ENCODE measurements at places on chromosomes 4 and X.

GRCh38 chr4:94364527-94364926, 21.9 kb upstream of the HPGDS start:
- DNase-seq = no peak

DNA sequence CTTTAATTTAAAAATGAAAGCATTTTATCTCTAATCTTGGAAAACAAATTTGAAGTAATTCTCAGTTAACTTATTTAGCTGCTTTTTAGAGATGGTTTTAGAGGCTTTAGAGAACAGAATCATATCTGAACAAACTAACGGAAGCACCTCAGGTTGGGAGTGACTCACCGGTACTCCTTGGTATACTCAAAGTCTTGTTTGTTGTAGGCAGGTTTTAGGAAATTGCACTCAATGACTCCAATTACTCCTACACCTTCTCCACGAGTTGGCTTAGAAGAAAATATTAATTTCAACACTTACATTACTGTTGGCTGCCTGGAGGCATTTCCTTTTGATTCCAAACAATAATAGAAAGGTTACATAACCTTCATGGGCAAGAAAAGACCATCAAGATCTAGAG, 23.6 kb downstream of the MORC4 start:
- no peak for DNase-seq

- no peak for DNase-seq
These were observed 52.8 kb downstream of the SPRY1 start for GRCh38 chr4:123449362-123449761.

DNA sequence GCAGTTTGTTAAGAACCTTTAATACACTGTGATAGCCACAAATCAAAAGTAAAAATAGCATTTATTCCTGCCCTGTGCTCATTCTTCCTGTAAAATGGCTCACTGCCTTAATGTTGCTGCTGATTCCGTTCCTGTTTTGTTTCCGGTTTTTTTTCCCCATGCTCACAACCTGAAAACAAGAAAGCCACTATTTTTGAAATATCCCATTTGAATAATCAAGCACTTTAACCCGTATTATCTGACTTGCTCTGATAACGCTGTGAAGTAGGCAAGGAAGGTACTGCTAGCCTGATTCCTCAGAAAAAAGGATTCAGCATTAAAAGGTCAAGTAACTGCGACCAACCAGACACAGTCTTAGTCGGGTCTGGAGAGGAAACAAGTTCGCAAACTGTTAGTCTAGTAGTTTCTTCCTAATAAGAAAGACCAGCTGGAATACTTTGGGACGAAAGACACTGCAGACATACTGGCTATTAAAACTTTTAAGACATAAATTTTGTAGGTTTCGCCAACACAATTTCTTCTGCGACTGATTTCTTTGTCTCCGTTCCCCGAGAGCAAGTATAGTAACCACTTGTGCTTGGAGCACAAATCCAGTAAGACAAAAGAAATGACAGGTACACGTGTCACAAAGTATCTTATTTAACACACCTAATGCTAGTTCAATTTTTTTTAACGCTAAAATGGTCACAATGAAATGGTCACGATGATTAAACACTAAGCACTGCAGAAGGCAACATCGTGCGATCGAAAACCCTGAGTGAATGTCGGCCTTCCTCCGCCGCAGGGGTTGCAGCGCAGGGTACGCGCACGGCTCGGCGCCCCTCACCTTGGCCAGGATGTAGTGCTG, 802 bp downstream of the COX18 start:
- no peak for DNase-seq

GRCh38 chr4:163568843-163569242, 74.4 kb downstream of the TMA16 start:
- DNase-seq = no peak

DNA sequence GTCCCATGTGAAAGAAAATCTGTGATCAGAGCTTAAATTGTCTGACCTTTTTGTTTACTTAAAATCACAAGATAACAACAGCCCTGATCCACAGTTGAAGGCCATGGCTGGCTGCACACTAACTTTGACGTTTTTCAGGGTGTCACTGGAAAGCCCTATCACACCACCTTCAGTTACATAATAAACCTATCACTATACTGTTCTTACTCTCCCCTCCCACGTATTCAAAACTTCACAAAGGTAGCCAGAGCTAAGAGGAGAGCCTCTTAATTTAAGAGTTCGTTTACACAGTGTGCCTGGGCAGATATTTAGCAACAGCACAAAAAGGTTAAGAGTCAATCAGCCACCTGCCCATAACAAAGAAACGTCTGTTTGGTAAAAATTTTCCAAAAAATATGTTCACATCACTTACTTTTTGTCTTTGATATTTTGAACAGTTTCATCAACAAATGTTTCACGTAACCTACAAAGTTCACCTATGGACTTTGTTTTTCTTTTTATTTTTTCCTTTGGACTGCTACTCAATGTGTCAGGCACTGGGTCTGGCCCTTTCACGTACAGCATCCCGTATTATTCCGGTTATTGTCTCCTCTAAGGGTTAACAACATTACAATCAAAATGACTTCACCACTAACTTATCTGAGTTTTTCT, 25.0 kb downstream of the RFC1 start:
- DNase-seq = no peak

DNA sequence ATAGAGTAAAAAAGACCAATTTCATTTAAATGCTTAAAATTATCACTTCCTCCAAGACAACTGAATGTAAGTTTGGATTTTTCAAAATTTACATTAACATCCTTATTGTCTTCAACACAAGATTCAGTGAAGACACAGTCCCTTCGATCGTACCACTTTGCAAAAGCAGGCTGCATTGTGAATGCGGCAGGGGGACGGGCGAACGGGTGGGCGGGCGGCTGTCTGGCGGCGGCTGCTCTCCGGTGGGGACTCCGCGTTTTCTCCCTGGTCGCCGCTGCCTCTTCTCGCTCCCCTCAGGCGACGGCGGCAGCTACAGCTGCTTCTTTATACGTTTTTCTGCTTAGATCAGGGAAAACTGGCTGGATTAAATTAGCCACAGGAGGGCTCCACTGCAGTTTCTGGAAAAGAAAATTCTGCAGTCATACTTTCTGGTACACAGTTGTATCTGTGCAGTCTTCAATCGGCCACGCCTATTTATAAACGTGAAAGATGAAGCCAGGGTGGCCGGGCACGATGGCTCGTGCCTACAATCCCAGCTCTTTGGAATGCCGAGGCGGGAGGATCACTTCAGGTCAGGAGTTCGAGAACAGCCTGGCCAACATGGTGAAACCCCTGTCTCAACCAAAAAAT, 33.9 kb upstream of the HPF1 start:
- no peak for DNase-seq

DNA sequence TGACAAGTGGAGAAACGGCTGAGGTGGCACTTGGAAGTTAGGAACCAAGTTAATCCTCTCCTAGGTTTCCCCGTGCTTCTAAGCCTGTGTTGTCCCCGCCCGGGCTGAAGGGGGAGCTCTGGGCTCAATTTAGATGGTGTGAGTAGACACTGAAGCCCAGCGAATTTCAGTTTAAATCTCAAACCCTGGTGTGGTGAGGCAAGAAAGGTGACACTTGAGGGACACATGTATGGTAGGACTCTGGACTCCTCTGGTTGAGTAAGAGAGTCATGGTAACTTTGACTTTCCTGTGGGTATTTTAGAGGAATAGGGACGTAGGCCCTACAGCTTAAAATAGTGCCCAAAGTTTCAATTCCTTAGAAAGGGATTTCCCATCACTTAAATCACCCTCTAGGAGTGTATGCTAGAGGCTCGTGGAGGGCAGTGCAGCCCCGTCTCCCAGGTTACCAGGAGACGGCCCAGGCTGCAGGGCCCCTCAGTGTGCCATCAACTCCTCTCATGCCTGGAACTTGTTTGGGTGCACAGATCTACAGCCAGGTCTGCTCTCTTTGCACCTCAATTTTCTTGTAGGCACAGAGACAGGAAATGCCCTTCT, 24.0 kb downstream of the HAND2 start:
- DNase-seq = peak; percentile 80

GRCh38 chr4:89744914-89745313, 92.0 kb downstream of the SNCA start:
- no peak for DNase-seq

DNA sequence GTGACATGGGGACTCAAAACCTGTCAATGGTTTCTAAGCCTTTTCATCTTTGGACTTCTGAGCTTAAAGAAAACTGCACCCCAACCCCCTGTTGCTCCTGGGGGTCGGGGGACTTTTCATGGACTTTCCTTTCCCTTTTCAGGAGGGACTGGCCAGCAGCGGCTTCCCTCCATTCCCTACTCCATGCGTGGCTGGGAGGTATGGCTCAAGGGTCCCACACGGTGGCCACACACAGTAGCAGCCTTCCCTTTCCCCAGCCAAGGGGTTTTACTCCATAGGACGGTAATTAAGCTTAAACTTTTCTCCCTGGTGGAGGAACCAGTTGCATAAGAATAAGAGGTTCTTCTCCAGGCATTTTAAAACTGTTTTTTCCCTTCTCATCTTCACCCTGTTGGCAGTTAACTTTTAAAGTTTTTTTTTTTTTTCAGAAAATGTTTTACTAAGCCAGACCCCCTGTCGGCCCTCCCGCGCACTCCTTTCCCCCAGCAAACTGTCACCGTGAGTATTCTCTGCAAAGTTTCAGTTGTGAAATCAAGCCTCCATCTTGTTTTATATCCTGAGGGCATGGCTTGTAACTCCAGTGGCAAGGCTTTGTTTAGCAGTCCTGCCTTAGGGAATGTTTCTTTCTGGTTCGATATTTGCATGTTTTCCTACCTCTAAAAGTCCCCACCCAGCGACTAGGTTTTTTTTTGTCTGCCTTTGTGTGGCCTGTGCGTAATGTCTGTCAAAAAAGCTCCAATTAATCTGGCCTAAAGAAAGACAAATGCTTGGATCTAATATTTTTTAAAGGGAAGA, 325.7 kb downstream of the TLL1 start:
- DNase-seq = no peak

DNA sequence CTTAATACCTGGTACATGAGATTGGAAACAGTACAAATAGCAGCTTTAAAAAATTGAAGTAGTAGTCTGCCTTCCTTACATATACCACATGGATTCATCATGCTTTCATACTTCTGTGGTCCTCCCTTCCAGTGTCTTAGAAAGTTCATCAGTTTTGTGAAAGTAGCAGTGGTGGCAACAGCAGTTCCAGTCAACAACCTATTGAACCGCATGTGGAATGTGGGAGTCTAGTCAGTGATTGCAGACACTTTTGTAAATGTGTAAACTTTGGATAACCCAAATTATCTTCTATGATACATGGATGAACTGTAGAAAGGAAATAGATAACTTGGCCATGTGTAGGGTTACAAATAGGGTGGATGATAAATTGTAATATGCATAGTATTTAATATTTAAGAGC, 34.1 kb downstream of the FNIP2 start:
- no peak for DNase-seq

DNA sequence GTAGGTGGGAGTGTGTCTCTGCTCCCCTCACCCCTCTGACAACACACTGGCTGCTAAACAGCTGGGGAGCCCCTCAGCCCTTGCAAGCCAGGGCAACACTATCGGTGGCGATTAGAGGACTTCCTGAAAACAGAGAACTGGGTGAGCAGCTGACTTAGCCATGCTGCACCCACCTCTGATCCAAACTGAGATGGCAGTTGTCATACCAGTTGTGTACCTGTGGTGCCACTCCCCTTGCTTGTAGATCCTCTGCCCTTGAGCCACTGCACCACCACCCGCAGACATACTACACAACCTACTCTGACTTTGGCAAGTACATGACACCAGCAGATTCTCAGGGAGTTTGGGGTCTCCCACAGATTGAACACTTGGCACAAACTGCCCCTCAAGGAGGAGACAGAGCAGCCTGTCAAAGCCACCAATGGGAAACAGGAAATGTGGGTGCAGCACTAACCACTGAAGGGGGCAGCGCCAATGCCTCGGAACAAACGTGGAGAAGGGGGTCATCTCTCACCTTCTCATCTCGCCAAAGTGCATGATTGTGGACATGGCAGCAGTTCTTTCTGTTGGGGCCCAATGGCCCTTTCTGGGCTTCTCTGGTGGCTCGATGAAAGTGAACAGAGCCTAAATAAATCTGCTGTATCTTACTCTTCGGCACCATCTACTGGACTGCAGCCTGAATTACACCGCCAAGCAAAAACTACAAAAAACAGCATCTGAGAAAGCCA, 119.8 kb downstream of the NEK1 start:
- no peak for DNase-seq

GRCh38 chrX:29299684-29300083, 712.4 kb downstream of the IL1RAPL1 start:
- no peak for DNase-seq

GRCh38 chr4:1600211-1600780, 83.8 kb downstream of the FAM53A start:
- no peak for DNase-seq

GRCh38 chr4:8775751-8776355, 95.8 kb downstream of the HMX1 start:
- DNase-seq = no peak

GRCh38 chr4:1599491-1600210, 84.5 kb downstream of the FAM53A start:
- DNase-seq = no peak

DNA sequence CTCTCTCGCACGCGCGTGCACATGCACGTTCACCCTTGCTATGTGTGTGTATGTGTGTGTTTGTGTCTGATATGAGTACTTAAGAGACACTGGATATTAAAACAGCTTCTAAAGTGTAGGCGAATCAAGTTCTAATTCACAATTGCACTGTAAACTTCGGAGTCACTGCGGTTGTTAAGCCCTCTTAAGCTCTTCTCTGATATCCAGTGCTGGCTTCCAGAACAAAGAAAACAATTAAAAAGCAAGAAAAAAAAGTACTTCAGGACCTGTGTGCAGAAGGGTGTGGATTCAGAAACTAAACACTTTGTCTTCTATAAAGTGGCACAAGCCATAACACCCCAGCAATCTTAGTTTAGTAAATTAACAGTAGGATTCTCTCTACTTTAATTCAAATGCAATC, 300.2 kb downstream of the PCDH7 start:
- DNase-seq = no peak

DNA sequence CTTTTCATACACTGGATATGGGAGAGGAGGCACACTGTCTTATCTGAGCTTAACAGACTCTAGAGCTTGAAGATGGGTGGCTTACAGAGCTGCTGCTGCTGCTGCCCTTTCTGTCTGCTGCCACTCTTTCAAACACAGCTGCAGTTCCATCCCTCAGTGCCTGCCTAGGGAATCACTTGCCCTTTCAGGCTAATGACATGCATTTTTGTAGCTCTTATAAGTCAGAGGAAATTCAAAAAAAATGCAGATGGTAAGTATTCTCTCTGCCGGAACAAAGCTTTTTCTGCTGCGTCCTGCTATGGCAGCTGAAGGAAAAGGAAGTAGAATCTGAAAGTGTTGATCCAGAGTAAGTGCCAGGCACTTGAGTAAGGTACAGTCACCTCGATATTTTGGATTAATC, 460.4 kb upstream of the DIAPH2 start:
- DNase-seq = no peak

DNA sequence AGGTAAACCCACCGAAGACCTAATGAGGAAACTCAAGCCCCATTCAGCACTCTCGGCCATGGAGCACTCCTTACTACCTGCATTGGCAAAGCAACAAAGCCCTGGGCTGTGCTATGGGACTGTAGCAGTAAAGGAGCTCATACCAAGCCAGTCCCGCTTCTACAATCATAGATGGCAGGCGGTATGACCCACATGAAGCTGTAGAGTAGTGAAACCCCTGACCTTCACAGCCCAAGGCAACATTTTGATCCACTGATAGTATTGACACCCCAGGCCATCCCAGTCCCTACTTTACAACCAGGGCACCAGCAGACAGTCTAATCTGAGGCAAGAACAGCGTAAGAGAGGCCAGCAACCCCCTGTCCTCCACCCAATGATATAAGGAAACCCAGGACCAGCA, 25.2 kb downstream of the CENPC start:
- no peak for DNase-seq

GRCh38 chr4:77047037-77047436, 28.8 kb downstream of the CCNI start:
- DNase-seq = no peak
